T-cell (primary cell): ENCODE measurements at places on chromosomes 2 and 18. TPM values are rescaled to one million over a fixed set of nuclear protein-coding genes. Genes with fewer than 3 reads are reported as not detected.

The HES6 gene
- total RNA-seq: 2.8 TPM

The CFAP65 gene
- total RNA-seq: not detected

The DUSP19 gene
- 2.0 TPM for total RNA-seq

The C2orf78 gene
- total RNA-seq: not detected

The LBX2 gene
- 0.59 TPM for total RNA-seq

The ZNF804A gene
- not detected for total RNA-seq

The NCL gene
- 461 TPM for total RNA-seq

The FAM237A gene
- total RNA-seq: not detected

The BCL2 gene
- 201 TPM for total RNA-seq

The CACNB4 gene
- total RNA-seq: 0.16 TPM

The PLGLB1 gene
- 7.2 TPM for total RNA-seq

The HRH4 gene
- total RNA-seq: 0.63 TPM

The LYPD6B gene
- not detected for total RNA-seq

The ST6GAL2 gene
- total RNA-seq: 0.10 TPM

The TXNDC2 gene
- total RNA-seq: not detected

The CELF4 gene
- not detected for total RNA-seq

The SFT2D3 gene
- 6.1 TPM for total RNA-seq

The OBSL1 gene
- 2.2 TPM for total RNA-seq

The DPYSL5 gene
- total RNA-seq: not detected

The AOX1 gene
- total RNA-seq: 1.4 TPM

The IL1A gene
- not detected for total RNA-seq

The C1QL2 gene
- total RNA-seq: not detected

The IL18R1 gene
- total RNA-seq: 6.0 TPM

The FECH gene
- 14.4 TPM for total RNA-seq

The MEP1B gene
- 0.18 TPM for total RNA-seq

The MOB4 gene
- total RNA-seq: 17.7 TPM

The CLEC4F gene
- total RNA-seq: not detected

The GKN2 gene
- not detected for total RNA-seq

The IL1B gene
- total RNA-seq: 0.76 TPM
